Fibroblast of skin of left quadriceps (primary cell): ENCODE measurements at places on chromosomes 11 and 22.

DNA sequence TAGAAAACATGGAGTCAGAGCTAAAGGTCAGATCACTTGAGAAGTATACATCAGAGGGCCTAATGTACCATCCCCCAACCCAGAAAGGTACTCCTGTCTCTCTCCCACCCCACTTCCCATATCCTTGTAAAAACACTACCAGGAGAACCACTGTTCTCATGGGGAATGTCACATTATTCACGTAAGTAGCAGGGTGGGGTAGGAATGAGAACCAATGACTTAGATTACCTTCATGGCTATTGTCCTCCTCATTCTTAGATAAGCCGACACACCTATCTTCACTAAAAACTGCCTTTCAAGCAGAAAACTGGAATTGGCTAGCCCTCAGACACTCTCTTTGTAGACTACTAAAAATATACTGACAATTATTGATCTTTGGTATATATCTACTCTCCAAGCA, 63.6 kb downstream of the CEP57 start:
- no peak for DNase-seq

DNA sequence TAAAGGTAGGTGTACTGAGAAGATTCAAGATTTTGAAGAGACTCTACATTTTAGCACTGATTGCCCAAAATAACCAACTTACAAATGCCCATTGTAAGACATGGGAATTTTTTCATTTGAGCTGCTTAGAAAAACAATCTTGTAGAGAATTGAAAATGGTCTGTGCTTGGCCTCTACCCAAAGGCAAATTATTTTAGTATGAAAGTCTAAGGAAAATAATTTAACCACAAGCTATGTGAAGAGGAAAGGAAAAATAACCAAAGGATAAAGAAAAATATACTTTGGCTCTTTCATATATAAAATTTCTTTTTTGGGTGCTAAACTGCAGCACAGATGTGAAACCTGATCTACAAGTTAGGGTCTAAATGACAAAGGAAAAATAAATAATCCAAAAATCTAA, 54.9 kb downstream of the ME3 start:
- DNase-seq: no peak

GRCh38 chr11:94120946-94121345, 7.7 kb upstream of the PANX1 start:
- no peak for DNase-seq

GRCh38 chr11:59647245-59647980, 21.4 kb downstream of the PATL1 start:
- no peak for DNase-seq

DNA sequence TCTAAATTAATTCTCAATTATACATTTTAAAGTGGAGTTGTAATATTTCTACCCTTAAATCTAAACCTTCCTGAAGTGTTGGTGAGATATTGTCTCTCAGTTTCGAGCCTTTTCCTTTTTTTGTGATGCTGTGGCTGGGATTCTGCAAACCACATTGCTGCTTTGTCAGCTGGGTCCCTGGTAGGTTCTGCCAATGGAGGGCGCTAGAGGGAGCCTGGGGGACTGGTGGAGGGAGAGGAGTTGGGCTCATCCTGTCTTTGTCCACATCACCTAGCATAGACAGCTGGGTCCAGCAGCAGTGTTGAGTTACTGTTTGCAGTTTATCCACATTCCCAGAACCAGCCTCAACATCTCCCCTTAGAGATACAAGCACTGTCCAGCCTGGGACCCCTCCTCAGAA, 41.0 kb downstream of the TRAF6 start:
- DNase-seq: no peak

GRCh38 chr11:12958986-12959385, 50.1 kb upstream of the RASSF10 start:
- DNase-seq: no peak

DNA sequence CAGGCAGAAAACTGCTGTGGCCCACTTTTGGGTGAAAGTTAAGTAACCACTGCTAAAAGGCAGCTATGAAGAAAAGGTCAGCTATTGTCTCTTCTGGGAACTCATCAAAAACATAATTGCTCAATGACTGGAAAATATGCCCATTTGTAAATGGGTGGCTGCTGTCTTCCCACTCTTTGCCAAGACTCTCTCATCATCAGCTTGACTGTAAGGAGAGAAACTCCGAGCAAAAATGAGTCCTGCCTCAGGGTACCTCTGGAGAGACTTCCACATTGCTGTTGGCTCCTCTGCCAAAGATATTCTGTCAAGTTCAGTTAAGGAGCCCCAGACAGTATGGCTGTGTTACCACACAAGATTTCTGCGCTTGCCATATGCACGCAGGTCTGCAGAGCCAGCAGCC, 138.7 kb downstream of the BBOX1 start:
- no peak for DNase-seq

DNA sequence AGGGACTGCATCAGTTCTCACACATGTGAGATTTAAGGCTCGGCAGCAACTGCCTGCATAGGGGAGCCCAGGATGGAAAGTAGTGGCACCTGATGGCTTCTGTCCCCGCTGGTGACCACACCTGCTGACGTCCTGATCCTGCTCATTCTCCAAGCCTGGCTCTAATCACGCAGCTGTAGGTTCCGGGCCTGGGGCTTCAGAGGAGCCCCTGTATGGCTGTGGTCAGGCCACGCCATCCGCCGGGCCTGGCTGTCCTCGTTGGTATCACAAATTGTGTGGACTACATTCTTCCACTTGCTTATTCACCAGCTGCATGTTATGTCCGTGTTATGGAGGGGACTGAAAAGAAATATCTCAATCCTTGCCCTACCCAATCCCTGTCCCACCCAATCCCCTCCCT, 580.0 kb downstream of the TBC1D22A start:
- DNase-seq: no peak

DNA sequence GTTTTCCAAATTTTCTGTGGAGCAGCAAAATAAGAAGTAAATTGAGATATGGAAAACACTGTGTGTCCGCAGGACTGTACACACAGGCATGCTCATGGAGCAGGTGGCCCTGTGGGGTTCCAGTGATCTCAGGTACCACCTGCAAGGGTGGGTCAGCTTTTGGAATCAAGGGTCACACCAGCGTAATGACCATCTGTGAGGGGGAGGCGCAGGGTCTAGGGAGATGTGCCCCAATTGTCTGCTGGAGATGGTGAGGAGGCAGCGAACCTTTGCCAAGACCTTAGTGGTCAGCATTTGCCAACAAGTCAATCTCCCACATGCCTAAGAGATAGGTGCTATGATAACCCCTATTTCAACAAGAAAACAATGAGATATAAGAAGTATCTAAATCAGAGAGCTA, 49.4 kb downstream of the SHANK2 start:
- DNase-seq: no peak

DNA sequence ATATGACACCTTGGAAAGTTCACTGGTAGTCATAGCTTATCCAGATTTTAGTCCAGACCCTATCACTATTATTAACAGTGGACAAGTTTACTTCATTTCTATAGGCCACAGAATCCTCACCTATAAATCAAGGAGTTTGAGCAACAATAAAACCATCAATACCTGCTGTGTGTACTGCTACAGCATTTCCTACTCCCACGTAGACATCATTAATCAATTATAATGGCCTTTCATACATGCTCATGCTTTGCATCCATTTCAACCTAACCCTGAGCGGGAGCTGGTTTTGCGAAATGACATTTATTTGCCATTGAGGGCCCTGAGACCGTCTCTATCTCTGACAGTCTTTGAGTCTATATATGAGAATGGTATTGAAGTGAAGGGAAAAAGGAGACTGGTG, 312.3 kb downstream of the FAT3 start:
- no peak for DNase-seq

- DNase-seq: peak; percentile 10
These were observed 182.6 kb downstream of the TRPC6 start for GRCh38 chr11:101401245-101401644.

GRCh38 chr11:75931124-75931523, 116.1 kb downstream of the UVRAG start:
- no peak for DNase-seq

GRCh38 chr11:92845805-92846204, 123.6 kb upstream of the MTNR1B start:
- no peak for DNase-seq

GRCh38 chr11:67456068-67456705, 1.0 kb downstream of the CABP4 start:
- DNase-seq: no peak

GRCh38 chr11:3022982-3023381, 30.9 kb upstream of the NAP1L4 start:
- DNase-seq: peak; percentile 38

GRCh38 chr11:28673691-28674432, 565.7 kb downstream of the METTL15 start:
- DNase-seq: no peak

DNA sequence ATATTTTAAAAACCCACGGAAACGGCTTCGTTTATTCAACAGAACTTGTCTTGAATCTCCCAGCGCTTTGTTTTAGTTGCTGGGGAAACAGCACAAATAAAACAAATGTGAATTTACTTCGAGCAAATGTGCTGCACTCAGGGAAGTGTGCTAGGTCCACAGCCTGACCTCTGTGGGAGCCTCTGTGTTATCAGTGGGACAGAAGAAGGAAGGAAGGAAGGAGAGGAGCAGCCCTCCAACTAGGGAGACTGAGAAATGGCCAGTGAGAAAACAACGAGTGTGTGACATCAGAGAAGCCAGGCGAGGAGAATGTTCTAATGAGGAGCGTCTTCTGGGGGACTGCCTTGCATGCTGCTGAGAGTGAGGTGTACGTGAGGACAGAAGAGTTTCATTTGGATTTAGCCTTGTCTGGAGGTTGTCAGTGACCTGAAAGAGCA, 42.7 kb downstream of the PPP6R3 start:
- DNase-seq: no peak

- DNase-seq: no peak
These were observed 119.9 kb downstream of the MIAT start for GRCh38 chr22:26777156-26777801.

GRCh38 chr11:38648604-38649003, 2050.6 kb upstream of the RAG2 start:
- no peak for DNase-seq

DNA sequence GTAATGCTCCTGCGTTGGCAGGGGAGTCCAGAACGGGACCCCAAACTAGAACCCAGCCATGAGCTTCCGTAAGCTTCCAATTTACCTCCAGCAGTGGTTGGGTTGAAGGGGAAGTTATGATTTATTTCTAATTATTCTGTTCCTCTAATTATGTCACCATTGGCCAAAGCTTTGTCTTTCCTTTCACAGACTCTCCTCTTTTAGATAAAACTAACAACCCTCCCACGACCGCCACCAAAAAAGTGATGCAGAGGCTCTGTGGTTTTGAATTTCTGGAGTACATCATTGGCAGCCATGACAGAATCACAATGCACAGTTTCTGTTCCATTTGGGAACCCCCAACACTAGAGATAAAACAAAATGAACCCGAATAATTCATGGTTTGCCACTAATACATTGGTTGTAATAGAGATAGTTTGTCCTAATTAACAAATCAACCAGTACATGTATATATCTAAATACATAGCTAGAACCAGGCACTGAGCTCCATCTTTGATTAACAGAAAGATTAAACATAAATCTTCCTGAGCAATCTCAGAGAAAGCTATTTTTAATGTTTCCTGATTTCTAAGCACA, 64.3 kb downstream of the ETS1 start:
- DNase-seq: no peak

- DNase-seq: no peak
These were observed 176.1 kb downstream of the DBX1 start for GRCh38 chr11:19984048-19984742.

GRCh38 chr22:20436768-20437612, 635 bp downstream of the SCARF2 start:
- no peak for DNase-seq

GRCh38 chr22:16808744-16809143, 16.5 kb downstream of the XKR3 start:
- no peak for DNase-seq

- no peak for DNase-seq
These were observed 24.1 kb downstream of the DGCR2 start for GRCh38 chr22:19098157-19098556.

DNA sequence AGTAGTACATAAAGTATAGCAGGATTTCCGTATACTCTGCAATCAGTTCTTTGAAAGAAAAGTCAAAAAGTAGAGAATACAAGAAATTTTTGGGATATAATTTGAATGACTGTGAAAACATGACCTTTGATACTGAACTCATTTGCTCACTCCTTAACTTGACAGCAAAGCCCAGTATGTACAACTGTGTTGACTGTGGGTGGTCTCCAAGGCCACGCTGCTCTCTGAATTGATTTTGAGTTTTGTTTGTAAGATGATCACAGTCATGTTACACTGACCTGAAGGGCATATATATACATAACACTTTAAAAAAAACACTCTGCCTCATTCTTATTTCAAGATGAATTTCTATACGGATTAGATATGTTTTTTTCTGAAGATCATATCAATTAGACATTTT, 9.5 kb upstream of the AMOTL1 start:
- no peak for DNase-seq

DNA sequence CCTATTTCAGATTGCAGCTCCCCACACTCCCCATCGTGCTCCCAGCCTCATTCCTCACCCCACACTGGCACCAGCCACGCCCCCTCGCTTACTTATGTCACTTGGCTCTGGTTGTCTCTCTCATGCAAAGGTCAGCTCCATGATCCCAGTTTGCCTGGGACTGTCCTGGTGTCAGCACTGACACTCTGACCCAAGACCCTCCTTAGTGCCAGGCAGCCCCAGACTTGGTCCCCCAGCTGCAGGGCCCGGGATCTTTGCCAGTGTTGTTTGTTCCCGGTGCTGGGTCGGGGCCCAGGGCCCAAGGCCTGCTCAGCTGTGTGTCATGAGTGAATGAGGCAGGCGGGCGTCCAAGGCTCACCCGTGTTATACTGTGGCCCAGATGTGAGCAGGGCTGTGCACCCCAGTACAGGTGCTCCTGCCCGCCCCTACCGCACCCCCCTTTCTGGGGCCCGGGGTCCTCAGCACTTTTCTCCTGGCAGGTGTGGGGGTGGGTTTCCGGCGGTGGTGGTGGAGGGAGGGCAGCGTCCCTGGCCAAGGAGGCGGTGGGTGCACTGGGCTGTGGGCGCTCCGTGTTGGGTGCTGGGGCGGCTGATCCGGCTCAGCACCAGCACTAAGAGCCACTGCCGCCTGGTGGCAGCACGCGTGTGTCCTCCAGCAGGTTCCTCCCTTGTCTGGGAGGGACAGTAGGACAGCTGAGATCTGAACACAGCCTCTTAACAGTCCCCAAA, 19.5 kb downstream of the IL17REL start:
- no peak for DNase-seq

DNA sequence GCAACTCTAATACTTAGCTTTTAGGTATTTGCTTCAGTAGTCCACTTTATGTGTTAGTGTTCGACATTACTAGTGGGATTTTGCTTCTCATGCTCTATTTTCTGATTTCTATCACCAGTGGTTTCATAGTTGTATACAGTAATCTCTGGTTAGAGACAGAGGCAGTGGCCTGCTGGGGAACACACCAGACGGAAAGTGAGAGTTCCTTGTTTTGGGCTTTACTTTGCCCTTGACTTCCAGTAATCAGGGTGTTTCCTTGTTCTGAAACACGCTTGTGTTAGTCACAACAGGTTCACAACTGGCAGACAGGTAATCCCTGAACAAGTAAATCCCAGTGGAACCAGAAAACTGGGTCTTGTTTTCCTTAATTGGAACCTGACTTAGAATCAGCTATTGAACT, 56.0 kb downstream of the PACS1 start:
- DNase-seq: no peak
